ENCODE measurements at places on chromosomes 6 and 20.

DNA sequence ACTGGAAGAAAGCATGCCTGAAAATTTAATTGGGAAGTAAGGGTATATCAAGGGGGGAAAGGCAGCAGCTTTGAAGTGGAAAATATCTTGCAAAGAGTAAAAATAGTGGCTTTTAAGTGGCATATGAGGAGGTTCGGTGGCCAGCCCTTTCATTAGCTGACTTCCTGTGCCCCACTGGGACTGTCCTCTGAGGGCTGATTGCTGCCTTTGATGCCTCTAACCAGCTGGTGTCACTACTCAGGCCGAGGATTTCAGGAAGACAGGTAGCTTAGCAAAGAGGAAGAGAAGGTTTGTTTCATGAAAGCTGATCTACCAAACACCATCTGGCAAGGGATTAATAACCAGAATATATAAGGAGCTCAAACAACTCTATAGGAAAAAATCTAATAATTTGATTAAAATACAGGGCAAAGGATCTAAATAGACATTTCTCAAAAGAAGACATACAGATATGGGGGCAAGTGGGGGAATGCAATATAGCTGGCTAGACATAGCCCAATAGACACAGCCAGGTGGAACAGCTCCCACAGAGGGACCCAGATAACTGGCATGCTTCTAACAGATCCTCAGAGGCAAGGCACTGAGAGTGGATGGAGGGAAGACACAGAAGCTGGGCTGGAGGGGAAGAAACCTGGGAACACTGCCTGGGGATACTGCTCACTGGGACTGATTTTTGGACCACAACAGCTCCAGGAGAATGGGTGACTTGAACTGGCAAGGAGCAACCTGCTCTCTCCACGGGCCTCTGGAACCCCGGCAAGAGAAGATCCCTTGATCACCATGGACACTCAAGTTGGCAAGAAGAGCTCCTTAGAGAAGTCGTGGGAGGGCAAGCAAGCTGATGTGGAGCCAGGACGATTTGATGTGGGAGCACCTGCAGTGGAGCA, 33.2 kb downstream of the CCN2 start:
- DNase-seq: no peak

DNA sequence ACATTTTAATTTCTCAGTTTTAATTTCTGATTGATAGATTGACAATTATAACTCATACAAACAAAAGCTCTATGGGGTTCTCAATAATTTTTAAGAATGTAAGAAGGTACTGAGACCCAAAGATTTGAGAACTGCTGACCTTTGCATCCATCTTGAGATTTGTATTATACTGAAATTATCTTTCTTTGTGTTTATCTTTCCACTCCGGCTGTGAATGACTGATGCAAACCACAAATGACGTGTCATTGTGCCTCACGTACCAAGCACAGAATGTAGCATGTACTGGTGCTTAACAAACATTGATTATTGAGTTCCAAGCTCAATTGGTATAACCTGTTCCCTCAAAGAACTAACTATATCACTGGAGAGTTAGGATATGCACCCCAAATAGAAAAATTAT, 152.1 kb upstream of the SMLR1 start:
- DNase-seq: no peak

DNA sequence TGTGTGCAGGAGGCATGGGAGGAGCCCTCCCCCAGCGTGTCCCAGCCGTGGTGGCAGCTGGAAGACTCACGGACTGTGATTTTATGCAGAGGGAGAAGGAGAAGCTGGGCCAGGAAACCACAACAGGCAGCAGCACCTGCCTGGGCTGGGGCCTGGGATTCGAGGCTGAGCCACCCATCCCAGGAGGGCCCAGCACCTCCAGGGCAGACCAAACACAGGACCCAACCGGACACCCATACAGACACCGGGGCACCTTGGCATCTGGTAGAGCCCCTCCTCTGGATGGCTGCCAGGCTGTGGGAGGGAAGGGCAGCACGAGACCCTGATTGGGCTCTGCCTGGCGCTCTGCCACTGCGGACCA, 41.7 kb upstream of the CHRNA4 start:
- no peak for DNase-seq

DNA sequence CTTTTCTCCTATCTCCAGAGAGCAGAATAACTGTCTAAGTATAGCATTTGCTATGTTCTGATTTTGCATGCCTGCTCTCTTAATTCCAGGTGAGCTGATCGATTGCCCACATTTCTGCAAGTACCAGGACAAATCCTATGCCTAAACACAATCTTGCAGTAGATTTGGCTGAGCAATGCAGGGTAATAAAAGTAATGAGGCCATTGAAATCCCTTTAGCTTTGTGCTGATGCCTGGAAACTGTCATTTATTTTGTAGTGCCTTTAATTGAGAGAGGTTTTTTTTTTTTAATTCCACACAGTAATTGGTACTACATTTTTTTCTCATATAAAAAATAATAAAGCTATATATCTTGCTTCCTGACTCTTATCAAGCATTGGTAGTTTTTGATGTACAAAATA, 252.3 kb downstream of the NKAIN2 start:
- no peak for DNase-seq

- DNase-seq: no peak
These were observed 51.5 kb downstream of the DSTN start for GRCh38 chr20:17621229-17621968.

GRCh38 chr6:53920881-53921280, 126.1 kb downstream of the LRRC1 start:
- DNase-seq: peak; percentile 6

DNA sequence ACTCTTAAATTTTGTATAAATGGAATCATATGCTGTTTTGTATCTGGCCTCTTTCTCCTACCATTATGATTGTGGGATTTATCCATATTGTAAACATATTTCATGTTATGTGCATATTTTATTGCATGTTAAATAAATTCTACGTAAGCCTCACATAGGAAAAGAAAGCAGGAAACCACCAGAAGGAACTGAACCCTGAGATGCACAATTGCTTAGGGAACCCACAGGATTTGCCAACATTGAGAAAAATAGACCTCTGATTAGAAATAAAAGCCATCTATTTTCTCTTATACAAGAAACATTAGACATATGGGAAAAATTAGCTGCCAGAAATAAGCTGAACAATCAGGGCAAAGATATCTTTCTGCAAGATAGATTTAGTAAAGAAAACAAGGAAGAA, 111.2 kb upstream of the CARMIL1 start:
- no peak for DNase-seq

DNA sequence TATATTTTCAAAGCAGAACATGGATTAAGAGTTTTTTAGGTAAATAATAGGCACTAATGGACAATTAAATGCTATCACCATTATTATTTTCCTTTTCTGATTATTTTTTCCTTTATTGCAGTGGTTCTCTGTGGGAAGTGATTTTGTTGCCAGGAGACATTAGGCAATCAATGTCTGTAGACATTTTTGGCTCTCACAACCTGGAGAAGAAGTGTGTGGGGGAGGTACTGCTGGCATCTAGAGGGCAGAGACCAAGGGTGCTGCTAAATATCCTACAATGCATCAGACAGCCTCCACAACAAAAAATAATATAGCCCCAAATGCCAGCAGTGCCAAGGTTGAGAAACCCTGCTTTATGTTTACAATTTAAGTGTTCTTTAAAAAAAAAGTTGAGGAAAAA, 8.3 kb downstream of the IFNGR1 start:
- DNase-seq: no peak

DNA sequence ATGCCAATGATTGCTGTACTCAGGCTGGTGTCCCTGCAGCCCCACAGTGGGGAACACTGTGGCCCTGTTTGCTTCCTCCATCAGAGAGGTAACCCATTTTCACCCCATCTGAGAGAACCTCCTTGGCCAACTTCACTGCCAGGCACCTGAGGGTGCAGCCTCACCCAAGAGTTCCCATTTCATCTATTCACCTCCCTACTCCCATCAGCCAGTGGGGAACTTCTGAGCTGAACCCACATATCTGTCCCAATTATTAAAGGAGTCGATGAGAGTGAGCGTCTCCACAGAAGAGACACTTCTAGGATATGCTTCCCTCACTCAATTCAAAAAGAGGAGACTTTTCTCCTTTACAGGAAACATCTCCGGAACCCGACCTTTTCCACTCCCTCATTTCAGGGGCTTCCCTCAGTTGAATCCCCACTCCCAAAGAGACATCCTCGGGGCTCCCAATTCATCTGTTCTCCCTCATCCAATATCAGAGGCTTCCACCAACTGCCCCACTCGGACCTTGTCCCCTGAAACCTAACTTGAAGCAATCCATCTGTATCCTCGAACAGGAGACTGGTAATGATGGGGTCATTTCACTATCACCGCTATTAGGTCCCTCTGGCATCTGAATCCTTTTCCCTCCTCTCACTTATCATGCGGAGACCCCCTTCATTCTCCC, 988 bp downstream of the UBE2V1 start:
- DNase-seq: no peak

- no peak for DNase-seq
These were observed 94.2 kb downstream of the CDS2 start for GRCh38 chr20:5221061-5221430.

- no peak for DNase-seq
These were observed 44.9 kb upstream of the TMEM170B start for GRCh38 chr6:11492464-11493290.

- DNase-seq: peak; percentile 77
These were observed 59.9 kb downstream of the SULF2 start for GRCh38 chr20:47725248-47725973.

DNA sequence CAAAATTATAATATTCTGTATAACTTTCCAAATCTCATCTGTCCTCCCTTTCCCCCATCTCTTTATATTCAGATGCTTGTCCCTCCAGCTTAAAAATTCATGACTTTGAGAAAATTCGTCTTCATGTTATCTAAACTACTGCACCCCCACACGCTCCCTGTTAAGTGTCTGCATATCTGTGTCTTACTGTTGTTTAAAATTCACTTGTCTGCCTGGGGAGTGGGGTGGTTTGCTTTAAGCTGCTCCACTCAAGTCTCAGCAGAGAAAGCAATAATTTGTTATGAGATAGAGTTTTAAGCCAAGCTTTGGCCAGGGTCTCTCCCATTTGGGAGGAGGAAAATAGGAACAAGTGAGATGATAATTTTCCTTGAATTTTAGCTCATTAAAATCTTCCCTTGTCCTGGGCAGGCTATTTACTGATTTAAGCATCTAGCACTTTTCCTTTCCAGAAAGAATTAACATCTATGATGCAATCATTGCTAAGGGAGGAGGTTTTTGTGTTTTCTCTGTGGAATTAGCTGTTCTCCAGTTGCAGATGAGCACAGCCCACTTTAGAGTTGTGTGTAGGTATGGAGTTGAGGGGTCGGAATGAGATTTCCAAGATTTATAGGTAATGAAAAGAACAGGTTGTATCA, 36.8 kb downstream of the MTHFD1L start:
- DNase-seq: no peak

DNA sequence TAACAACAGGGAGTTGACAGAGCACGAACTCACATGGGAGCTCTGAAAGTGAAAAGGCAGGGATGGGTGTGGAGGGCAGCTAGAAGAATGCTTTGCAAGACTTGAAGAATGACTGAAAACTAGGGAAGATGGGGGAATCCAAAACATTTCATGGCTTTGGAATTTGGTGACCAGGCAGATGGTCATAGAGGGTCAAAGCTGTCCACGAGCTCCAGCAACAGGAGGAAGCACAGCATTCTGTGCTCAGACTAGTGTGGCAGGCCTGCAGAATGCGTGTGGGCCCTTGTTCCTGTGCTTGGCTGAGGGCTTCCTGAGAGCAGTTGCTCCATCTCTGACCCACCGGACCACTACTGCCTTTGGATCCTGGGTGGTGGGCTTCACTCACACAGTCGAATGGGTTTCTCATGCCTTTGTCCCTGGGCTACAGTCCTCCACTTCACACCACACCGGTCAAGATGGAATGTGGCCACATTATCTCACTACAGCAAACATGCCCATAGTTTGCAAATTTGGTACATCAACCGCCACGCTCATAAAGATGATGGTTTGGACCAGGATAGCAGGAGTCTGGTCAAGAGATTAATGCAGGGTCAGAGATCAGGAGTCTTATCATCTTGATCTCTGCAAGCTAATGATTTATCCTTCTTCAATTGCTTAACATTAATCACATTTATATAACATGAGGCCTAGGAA, 100.7 kb downstream of the SGK1 start:
- DNase-seq: no peak

- no peak for DNase-seq
These were observed at the start of gene CHRNA4 for GRCh38 chr20:63360850-63361518. Gene CHRNA4, minus strand, starts transcription at chr20:63361349. Its CDS starts 184 bp downstream, at chr20:63361165.

DNA sequence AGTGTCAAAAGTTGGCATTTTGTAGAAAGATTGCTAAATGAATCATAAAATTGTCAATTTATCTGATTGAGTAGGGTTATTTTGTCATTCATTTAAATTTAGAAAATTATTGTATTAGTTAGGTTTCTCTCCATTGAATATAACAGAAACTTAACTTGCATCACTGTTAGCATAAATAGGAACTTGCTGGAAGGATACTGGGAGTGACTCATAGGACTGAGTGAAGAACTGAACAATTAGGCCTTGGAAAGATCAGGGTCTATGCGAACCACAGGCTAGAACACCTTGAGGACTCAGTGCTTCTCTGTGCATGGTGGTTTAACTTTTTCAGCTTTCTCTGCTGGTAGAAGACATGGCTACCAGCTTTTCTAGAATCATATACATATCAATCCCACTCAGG, 67.7 kb upstream of the IFNGR1 start:
- DNase-seq: no peak

- no peak for DNase-seq
These were observed 353.6 kb downstream of the MAFB start for GRCh38 chr20:40335437-40335836.

DNA sequence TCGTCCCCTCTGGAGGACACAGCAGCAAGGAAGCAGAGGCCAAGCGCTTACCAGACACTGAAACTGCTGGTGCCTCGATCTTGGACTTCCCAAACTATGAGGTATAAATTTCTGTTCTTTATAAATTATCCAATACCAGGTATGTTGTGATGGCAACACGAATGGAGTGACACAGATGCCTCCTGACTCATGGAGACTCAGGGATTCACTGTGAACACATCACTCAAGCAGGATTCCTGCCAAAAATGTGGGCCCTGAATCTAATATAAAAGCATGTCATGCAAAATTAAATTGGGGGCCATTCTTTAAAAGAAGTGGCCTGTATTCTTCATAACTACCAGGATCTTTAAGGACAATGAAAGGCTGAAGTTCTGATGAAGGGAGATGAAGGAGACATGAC, 52.5 kb upstream of the SLC22A23 start:
- no peak for DNase-seq

DNA sequence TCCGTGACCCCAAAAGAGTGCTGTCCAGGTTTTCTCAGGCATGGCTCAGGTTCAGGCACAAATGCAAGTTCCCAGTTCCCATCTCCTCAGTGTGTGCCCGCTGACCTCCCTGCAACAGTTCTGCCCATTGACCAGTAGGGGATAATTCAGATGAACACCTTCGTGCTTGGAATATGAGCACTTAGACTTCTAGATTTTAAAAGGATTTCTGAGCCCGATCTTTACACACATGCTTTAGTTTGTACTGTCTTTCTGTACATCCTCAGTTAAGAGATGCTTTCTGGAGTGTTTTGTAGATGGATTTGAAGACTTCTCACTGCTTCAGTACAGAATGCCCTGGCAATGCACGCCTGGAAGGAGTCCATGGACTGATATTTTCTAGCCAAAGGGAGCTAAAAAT, 239.6 kb upstream of the PLCB4 start:
- DNase-seq: peak; percentile 8

GRCh38 chr20:41124451-41125094, 12.8 kb upstream of the PLCG1 start:
- no peak for DNase-seq

GRCh38 chr20:17967521-17968365, 851 bp downstream of the SNX5 start:
- no peak for DNase-seq

GRCh38 chr6:170174771-170175643, 115.9 kb downstream of the DLL1 start:
- DNase-seq: no peak

Measured in ACHN (cell line).